Renal pelvis (tissue), 12 donors: ENCODE measurements at places on chromosomes 6 and 20.
A peak's percentile ranks its signal among the peaks of the same experiment; 100 is the strongest.

- DNase-seq = no peak
Measured at GRCh38 chr6:38688579-38689087, 14.3 kb downstream of the GLO1 start.

- no peak for DNase-seq
Measured at GRCh38 chr6:110815015-110815410, 256 bp downstream of the CDK19 start.

GRCh38 chr20:40168981-40169620 is 519.9 kb downstream of the MAFB start:
- DNase-seq = no peak

DNA sequence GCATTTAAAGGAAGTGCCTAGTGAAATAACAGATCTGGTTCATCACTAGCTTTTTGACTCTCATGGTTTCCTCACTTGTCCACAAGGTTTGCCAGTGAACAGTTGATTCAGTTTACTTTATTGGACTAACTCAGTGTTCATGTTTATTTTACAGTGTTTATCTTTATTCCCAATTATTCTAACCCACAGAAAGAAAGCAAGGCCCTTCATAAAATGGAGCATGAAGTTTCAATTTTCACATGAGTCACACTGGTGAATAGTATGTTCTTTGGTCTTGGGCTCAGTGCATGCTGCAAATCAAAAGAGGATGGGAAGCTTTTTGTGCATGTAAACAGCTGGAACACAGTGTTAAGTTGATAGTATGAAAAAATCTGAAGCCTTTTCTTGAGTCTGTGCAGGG is 217.6 kb upstream of the HDDC2 start:
- DNase-seq = no peak

DNA sequence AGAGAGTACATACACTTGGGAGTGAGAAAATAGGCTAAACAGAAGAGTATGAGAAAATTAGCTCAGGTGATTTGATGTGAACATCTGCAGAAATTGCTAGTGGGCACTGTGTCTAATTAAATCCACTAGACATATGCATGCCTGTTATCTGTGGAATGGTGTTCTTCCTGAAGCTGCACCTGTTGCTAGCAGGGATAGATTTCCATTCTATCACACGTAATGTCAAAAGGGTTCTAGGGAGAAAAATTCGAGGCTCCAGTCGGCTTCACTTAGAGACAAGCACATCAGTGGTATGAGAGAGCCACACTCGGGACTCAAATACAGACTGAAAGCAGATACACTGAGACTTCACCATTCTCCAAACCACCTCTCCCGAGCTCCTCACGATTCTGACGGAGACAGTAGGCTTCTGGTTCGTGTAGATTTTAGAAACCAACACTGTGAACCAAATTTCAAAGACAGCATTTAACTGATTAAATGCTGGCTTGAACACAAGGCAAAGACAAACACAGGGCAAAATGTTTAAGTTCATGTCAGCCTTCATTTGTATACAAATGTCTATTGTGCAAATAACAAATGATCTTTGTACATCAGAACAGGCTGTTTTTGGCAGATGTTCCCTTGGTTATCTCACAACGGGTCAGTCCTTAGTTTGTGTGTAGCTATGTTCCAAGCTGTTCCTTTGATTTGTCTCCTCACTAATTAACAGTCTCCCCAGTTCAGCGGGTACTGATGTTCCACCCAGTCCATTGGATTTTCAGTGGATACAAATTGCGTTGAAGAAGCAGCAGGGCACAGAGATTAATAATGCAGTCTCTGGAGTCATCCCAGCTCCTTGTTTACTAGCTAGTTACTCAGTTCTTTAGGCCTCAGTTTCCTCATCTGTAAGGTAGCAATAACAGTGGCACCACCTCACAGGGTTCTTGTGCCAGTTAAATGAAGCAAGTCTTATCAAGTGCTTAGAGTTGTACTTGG is 131.0 kb upstream of the IFNGR1 start:
- no peak for DNase-seq

- no peak for DNase-seq
Measured at GRCh38 chr20:44489931-44490330, 14.3 kb downstream of the TTPAL start.

DNA sequence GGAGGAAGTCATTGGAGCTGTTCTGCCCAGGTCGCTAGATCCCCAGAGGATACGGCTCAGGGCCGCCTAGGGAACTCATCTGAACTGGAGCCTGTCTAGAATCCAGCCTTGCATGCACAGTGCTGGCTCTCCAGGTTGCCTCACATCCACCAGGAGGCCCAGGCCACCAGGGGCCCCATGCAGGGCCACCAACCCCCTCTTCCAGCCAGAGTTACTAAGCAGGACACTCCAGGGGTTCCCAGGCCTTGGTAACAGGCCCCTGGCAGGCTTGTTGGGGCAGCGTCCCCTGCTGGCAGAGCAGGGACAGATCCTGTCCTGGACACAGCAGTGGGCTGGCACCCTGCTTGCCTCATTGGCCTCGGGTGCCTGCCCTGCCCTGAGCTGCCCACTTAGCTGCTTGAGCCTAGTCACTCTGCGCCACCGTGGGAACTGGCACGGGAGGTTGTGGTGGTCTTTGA is 35.3 kb downstream of the EFCAB8 start:
- peak; percentile 17 for DNase-seq
